Activated CD4-positive, alpha-beta T cell treated with anti-CD3 and anti-CD28 coated beads, Interleukin-2, amount 10 ng/mL, durations not matched to agents 24 days and 14 days (primary cell): ENCODE measurements at places on chromosomes 12 and 14.

DNA sequence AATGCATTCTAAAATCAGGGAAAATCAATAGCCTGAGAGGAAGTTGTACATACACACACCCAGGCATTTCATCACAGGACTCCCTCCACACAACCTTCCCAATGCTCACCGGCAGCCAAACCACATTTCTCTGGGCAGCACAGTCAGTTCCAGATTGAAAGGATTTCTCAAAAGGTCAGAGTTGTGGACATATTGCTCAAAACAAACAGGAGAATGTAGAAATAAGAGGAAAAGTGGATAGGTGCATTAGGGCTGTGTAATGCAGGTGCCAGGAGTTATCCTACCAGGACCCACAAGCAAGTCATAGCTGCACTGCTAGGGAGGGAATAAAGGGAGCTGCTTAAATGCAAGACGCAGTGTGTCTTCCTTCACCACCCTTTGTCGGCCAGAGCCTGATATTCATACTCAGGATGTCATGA is 62.9 kb downstream of the GCH1 start:
- DNase-seq = no peak

- DNase-seq = no peak
These were observed 68.9 kb downstream of the SUSD6 start for GRCh38 chr14:69680297-69680696.

DNA sequence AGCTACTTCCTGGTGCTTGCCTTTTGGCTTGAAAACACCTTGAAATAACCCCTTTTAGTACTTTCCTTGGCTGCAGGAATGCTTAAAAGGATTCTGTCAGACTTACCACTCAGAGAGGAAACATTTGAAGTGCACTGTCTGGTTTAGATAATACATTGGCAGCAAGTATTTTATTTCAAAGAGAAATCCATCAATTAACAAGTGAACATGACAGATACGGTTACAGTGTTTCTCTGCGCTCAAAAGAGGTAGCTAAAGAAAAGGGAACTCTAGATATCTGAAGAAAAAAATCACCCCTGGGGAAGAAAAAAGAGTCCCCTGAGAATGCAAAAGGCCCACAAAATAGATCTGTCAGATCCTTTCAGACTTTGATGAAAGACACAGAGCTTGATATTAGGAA is 421.9 kb downstream of the LRFN5 start:
- DNase-seq = no peak

DNA sequence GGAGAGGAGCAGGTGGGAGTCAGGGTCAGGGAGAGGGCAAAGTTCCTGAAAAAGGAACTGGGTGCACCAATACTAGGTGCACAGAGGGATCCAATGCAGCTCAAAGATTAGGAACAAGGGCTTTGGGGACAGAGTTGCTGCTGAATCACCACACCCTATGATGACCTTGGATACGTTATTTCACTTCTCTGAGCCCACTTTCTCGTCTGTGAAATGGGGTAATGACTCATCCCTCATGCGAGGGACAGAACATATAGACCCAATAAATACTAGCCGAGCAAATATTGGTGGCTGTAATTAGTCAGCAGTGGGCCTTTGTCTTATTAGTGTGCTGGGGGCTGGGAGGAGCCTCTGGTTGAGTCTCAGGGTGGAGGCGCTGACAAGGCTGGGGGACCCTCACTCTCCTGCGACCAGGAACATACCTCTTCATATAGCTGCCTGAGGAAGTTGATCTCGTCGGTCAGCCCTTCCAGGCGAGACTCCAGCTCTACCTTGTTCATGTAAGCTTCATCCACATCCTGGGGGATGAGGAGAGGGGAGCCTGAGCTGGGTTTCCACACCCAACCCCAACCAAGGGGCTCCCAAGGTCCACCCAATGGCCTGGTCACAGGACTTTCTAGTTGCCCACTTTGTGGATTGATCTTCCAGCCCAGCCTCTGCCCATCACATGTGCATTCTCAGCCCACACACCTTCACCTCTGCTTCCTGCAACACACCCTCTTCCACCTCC is 4.5 kb downstream of the KRT8 start:
- no peak for DNase-seq

DNA sequence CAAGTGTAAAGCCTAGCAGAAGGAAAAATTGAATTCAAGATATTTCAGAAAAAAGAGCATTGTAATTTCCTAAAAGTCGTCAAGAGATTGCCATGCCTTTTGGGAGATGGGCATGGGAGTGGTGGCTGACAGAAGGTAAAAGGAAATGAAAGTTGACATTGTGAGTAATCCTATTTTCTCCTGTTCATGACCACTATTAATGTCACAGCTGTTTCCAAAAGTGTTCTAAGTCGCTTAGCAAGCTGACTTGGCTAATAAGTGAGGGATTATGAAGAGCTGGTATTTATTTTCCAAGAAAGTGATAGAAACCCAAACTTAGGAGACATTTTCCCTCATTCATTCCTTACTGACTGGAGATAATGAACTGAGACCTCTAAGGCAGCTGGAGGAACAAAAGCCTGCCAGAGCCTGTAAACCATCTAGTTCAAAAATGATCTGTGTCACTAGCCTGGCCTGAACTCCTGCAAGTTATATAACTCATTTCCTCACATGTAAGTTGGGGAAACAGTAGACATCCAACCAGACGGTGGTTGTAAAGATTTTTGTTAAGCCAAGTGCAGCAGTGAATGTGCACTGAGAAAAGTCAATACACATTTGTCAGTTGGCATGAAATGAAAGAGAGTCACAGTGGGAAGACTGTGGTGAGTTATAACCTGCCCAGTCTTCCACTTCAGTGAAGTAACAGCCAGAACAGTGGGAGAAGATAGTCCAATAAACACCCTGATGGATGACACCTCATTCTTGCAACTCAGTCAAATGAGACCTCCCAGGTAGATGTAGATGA is 75.8 kb downstream of the DIO2 start:
- no peak for DNase-seq

GRCh38 chr14:74962046-74962445 is 6.6 kb upstream of the PGF start:
- no peak for DNase-seq

- no peak for DNase-seq
These were observed 2.6 kb downstream of the ZDHHC22 start for GRCh38 chr14:77139022-77139421.

GRCh38 chr12:96108321-96108720 is 72.9 kb upstream of the LTA4H start:
- DNase-seq = peak; percentile 78

GRCh38 chr12:1857821-1858220 is 37.5 kb downstream of the LRTM2 start:
- DNase-seq = no peak

DNA sequence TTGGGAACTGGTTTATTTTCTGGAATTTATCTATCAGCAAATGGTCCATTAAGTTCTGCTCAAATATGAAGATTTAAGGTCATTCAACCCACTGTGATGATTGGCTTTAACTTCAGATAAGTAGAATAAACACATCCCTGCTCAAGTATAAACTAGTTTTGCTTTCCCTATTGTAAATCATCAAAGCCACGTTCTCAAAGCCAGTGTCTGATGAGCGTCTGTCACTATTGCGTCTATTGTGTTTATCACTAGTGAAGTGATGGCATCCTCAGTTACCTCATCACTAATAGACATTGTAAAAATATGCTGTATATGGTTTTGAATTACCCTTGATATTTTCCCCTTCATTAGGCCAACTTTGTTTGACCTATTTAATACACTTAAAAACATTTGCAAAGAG is 351.3 kb downstream of the BCAT1 start:
- no peak for DNase-seq

GRCh38 chr14:32372154-32372553 is 43.1 kb downstream of the AKAP6 start:
- DNase-seq = no peak

- no peak for DNase-seq
These were observed 106.7 kb upstream of the DAAM1 start for GRCh38 chr14:59081720-59082119.

DNA sequence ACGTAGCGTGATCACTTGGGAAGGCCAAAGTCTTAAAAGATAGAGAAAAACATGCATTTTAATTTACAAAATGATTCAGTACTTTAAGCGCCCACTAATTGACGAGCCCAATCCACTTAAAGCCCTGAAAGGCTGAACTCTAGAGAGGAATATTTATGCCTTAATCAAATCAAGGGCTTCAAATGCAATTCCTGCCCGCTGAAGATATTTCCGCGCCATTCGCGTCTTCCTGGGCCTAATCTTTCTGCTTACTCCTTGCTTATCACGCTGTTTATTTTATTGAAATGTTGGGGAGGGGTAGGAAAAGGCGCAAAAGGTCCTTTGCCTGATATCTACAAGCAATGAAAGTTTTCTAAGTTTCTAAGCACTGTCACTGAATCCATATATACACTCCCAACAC is 4.0 kb downstream of the TBX3 start:
- DNase-seq = no peak

DNA sequence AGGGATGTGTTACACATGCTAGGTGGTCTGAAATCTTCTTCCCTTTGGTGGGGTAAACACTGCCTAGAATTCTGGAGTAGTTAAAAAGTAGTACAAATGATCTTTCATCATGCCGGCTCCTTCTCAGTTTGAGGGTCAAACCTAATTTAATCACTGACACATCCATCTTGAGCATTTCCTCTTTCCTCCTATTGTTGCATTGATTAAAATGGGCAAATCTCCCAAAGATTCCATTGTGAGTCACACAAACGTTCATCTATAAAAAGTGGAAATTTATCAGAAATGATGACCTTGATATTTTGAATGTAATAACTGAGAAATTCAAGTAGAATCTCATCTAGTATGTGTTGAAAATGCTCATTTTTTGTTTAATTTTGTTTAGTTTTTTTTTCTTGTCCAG is 996.0 kb downstream of the NRXN3 start:
- DNase-seq = no peak

DNA sequence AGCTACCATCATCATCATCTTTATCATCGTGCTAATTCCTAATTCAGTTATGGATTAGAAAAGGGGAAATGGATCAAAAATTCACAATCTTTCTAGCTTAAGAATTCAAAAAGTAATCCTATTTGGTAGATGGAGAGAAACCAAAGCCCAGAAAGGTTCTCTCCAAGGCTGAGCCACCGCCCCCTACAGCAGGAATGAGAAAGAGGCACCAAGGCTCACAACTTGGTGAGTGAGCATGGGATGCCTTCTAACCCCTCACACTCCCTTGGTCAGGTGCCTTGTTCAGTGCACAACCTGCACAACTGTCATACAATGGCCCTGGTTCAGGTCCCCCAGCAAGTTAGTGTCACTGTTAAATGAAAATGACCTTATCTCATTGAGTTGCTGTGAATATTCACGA is 171.5 kb downstream of the ANO2 start:
- DNase-seq = peak; percentile 40

DNA sequence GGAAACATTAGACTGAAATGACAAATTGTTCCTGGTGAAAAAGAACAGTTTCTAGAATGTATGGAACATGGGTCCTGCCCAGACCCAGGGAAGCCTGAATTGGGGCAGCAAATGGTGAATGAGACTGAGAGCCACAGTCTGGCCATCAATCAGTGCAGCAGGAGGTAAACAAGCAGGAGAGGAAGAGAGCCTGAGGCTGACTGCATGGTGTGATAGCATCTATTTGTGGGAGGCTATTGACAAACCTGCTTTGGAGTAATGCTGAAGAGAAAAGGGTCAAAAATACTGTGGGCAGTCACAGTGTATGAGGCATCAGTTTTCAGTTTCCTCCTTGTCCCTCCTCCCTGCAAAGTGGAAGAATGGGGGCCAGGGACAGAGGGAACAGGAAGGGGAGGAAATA is 136.8 kb downstream of the ANKS1B start:
- DNase-seq = no peak

DNA sequence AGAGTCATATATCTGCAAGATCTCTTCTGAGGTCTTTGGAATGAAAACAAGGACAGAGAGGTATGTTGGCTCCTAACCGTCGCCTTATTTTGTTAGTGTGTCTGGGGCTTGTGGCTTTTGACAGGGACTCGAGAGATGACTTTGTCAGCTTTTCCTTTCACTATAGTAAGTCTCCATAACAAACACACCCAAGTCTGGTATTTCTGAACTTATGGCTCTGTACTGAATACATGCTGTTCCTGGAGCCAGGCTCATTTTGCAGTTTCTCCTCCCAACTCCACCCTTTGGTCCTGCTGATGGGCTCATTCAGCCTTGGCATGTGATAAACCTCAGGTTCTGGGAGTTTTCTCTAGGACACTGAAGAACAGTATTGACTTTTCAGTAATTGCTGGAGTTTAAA is 27.7 kb upstream of the TMED10 start:
- DNase-seq = peak; percentile 64

DNA sequence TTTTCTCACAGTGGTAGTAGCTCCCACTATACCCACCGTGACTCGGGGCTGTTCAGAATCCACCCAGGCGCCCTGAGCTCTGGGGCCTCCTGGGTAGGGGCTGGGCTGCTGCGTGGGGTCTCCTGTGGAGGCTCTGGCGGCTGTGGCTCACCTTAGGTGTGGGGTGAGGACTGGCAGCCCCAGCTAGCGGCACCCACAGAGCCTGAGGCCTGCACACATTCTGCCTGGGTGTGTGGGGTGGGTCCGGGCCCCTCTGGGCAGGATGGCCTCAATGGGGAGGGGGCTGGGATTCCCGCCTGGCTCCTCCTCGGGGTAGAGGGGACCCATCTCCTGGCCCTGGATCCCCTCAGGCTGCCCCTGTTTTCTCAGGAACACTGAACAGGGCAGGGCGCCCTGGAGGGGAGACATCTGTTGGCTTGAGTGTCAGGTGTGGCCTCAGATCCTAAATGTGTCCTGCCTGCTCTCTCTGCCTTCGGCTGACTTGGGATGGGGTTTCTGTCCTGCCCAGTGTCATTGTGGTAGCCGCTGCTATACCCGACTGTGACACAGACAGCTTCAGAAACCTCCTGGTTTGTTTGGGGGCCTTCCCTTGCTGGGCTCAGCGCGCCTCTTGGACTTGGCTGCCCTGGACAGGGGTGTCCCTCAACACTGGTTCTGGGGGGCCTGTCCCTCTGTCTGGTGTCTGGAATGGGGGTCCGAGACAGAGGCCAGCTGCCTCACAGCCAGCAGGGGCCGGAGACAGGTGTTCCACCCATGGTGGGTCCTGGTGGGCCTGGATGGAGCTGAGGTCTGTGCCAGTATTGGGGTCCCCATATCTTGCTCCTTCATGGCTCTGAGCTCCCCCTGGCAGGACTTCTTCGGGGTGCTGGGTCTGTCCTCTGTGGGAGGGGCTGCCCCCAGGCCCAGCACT is 354.9 kb downstream of the TMEM121 start:
- no peak for DNase-seq

- DNase-seq = no peak
These were observed 29.7 kb upstream of the IGF1 start for GRCh38 chr12:102510031-102510430.

DNA sequence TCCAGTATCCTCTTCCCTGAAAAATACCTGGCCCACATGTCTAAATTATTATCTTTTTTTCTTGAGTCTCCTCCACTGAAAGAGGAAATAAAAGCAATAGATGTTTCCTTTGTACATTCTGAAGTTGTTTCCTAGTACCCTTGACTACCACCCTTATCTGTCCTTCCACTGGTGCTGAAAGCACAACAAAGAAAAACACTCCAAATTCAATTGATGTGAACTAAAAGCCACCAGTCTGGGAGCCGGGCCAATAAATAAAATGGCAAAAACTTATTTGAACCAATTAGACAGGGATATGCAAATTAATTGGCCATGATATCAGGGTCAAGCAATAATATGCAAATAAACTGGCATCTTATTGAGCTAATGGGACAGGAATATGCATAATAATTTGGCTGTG is 330.5 kb downstream of the PAWR start:
- no peak for DNase-seq

GRCh38 chr12:47814539-47815170 is 5.0 kb downstream of the HDAC7 start:
- peak; percentile 74 for DNase-seq
